ENCODE measurements at places on chromosomes 4 and X.

DNA sequence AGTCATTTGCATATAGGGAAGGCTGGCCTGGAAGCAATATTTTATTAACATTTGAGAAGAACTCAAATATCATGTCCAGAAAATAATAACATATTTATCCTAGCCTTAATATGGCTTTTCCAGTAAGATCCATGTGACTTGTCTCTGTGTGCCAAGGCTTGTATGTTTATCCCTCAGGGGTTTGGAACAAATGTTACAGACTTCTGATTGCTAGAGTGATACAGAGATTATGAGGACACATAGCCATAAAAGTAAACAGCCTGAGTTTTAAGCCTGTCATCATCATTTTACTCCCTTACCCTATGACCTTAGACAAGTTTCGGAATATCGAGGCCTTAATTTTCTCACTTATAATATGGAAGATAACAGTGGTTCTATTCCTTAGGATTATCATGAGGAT, 338.1 kb downstream of the GPAT3 start:
- no peak for DNase-seq

- no peak for DNase-seq
These were observed 73.7 kb downstream of the RLIM start for GRCh38 chrX:74540635-74541249.

DNA sequence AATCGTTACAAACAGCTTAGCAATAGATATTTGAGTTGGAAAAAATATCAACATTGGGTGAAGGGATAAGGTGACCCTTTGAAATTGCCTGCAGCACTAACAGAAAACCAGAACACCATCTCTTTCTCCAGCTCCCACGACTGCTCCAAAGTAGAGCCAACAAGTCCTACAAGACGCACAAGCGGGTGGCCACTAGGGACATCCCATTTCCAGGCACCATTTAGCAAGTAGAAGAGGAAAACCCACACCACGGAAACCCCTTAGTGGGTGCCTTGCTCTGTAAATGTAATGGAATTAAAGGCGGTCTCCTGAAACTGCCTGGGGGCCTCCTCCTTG, 1.9 kb downstream of the ARHGAP6 start:
- DNase-seq, result peak; percentile 3

DNA sequence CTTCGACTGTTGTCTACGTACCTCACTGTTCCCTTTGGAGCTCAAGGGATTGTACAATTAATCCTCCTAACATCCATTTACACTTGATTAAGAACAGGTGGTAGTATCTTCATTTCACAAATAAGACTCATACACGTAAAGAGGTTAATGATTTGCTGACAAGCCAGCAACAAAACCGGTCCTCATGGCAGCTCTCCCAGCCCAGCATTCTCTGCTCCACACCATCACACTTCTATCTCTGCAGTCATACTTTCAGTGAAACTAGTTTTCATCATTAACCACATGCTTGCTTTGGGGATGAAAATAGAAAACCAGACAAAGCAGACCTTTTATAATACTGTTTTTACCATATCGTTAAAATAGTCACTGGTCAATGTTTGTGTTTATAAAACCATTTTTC, 28.7 kb upstream of the CASK start:
- no peak for DNase-seq

- DNase-seq, result no peak
These were observed 7.5 kb downstream of the NEK1 start for GRCh38 chr4:169604903-169605331.

GRCh38 chr4:2127609-2128332, 68.6 kb downstream of the NAT8L start:
- no peak for DNase-seq

- no peak for DNase-seq
These were observed 18.4 kb downstream of the WDR44 start for GRCh38 chrX:118364261-118364660.

- DNase-seq, result no peak
These were observed 33.1 kb downstream of the KDM6A start for GRCh38 chrX:44906041-44906440.

- DNase-seq, result no peak
These were observed 7.2 kb downstream of the RAB28 start for GRCh38 chr4:13476915-13477314.

DNA sequence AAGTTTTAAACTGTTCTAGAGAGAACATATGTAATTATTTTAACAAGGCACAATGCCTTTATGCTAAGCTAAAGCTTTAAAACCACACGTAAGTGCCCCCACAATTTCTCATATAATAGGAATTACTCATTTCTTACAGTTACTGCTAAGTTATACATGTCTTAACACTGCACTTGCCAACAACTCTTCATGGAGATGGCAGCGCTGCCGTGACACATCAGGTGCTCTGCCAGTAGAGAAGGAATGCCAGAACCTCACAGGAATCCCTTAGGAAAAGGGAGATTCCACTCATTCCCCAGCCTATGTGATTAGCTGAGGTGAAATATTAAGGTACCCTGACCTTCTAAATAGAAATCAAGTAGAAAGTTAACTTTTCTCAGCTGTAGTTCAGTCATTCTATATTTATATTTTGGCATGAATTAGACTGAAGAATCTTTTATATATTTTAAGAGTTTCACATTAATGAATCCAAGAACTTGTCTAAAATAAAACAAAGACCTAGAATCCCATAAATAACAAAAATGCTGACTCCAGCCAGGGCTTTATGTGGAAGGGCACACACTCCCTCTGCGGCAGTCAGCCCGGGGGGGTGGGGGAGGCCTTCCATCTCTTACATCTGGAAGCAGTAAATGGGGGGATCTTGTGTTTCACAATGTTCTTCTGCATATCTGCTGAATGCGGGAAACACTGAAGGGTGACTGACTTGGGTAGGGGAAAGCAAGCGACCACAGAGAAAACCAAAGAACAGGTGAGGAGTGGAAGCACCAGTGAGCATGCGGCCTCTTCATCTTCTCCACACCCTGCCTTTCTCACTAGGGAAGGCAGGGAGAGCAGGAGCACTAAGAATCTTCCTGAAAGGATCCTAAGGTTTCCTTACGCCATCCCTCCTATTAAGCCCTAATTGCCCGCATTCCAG, 23.7 kb downstream of the ACSL1 start:
- DNase-seq, result no peak

- DNase-seq, result no peak
These were observed 457 bp upstream of the RAB9A start for GRCh38 chrX:13688384-13688957.

GRCh38 chrX:15848576-15848975, 6.0 kb downstream of the AP1S2 start:
- DNase-seq, result no peak

DNA sequence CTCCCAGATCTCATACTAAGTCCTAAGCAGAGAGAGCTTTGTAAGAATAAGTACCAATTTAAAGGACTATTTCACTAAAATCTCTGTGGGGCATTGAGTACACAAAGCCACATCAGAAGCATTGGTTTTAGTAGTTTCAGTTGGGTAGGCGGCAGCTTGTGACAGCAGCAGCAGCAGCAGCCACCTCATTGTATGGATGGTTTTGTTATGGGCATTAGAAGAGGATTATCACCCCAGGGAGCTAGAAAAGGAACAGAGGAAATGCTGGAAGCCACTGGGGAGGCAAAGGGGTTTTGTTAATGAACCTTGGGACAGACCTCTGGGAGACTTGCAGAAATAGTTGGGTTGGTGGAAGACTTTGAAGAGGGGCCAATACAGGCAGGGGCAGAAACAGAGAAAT, 93.9 kb upstream of the FRMPD3 start:
- peak; percentile 67 for DNase-seq

- no peak for DNase-seq
These were observed 26.1 kb upstream of the CXCL13 start for GRCh38 chr4:77579406-77580076.

DNA sequence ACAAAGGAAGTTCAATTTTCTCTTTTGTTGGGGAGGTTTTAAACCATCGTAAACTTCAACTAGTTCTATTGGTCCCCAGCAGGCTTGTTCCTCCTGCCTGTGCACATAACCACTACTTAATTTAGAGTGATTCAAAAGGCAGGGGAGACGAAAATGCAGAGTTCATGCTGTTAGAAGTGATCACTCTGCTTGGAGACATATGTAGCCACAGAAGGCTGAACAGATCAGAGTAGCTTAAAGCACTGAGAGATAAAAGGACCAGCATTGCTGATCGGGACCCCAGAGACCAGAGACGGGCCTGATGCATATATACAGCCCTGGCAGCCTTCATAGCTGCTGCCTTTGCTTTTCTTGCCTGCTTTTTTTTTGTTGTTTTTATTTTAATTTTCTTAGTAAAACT, 662.0 kb upstream of the CPEB2 start:
- no peak for DNase-seq

DNA sequence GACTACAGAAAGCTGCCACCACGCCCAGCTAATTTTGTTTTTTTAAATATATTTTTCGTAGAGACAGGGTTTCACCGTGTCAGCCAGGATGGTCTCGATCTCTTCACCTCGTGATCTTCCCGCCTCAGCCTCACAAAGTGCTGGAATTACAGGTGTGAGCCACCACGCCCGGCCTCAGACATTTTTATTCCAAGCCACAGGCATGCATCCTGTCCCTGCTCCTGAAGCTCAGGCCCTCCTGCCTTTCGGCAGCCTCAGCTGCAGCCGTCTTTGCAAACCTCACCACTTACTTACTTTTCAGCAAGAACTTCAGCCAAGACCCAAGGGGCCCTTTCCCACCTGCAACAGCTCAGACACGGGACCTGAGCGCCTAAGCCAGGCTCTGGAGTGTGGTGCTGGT, 26.0 kb downstream of the FAM53A start:
- no peak for DNase-seq

DNA sequence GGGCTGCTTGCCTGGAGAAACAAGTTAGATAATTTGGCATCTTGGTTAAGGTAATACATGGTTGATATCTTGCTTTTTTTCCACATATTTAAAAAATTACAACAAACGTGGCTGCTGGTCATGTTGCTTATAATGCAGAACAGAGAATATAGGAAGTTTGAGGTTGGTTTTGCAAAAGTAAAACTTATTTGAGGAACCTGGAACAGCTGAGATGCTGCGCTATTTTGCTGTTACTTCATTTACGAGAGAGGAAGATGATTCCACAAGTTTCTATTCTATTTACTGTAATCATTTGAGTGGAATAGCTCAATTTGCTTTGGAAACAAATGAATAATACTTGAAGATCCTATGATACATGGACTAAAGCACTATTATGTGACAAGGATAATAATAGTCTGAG, 118.9 kb downstream of the TMA16 start:
- DNase-seq, result no peak

GRCh38 chr4:143424276-143424675, 87.6 kb downstream of the GAB1 start:
- DNase-seq, result no peak

- DNase-seq, result no peak
These were observed 230.4 kb upstream of the GATB start for GRCh38 chr4:151991001-151991883.

GRCh38 chr4:125986307-125986706, 671.6 kb downstream of the FAT4 start:
- no peak for DNase-seq

- no peak for DNase-seq
These were observed 208.8 kb downstream of the SH2D1A start for GRCh38 chrX:124555036-124555595.

DNA sequence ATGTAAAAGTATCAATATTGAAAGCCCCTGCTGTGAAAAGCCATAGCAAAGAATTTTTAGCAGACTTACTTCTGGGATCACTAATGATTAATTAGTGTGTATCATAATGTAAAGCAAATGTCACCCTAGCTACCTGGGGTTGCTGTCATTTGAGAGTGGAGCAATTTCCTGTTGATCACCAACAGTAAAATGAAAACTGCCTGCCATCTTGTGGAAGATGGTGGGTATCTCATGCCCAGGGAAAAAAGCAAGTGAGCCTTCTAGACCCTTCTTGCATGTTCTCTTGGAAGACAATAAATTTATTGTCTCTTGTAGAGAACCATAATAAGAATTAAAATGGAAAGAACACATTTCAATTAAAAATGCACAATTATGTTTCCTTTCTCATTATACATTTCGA, 360.2 kb downstream of the ZIC3 start:
- DNase-seq, result peak; percentile 53

DNA sequence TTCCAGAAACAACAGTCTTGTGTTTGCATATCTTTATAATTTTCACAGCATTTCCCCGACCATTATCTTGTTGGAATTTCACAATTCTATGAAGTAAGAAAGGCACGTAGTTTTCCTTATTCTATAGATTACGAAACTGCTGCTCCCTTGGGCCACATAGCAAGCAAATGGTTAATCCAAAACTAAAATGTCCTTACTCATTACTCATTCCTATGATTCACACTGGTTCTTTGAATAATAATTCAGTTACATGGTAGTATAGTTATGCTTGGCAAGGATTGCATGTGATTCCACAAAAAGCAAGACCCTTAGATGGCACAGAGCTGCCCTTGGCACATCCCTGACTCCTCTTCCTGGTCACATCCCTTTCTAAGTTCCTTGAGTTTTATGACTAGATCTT, 51.2 kb downstream of the OR13H1 start:
- no peak for DNase-seq

DNA sequence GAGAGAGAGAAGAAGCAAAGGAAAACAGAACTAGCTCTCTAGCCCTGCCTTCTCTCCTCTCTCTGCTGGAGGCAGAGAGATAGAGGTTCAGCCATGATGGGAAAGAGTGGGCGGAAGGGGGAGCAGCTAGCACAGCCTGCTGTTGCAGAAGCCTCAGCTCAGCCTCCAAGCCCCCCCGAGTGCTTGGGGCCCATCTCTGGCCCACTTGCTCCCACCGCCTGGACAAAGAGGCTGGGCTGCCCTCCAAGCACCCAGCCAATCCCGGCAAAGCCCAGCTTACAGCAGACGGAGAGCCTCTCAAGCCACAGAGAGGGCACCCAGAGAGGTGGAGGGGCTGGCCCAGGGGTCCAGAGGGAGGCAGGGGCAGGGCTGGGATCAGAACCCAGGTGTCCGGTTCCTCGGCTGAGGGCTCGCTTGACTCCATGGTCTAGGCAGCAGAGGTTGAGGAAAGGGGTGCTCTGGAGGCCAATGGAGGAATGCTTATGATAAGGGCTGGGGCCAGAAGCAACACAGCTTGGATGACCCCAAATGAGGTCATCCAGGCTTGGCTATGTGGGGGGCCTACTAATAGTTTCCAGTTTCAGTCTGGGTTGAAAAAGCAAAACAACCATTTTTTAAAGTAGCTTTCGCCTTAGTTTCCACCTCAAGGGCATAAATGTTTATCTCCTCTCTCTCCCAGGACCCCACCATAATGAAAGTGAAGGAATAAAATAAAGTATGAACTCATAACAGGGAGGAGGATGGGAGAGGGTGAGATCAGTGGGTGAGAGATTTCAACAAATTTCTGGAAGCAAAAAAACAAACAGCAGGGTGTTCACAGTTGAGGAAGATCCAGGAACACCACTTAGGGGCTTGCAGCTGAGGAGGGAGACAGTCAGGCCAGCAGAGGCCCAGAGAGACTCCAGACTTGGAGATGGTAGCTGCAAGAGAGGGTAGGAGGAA, 24.9 kb upstream of the IQSEC2 start:
- DNase-seq, result no peak

GRCh38 chr4:74517996-74518395, 73.1 kb downstream of the AREG start:
- no peak for DNase-seq

- DNase-seq, result no peak
These were observed 235.9 kb downstream of the OR13H1 start for GRCh38 chrX:131779741-131780140.

GRCh38 chr4:77473509-77473908, 132.1 kb upstream of the CXCL13 start:
- peak; percentile 79 for DNase-seq

Measured in GM23338 (cell line).